Left renal cortex interstitium (tissue), 4 donors: ENCODE measurements at places on chromosomes 2 and 18. TPM values are rescaled to one million over a fixed set of nuclear protein-coding genes. Genes with fewer than 3 reads are reported as not detected.

CHRND gene
- polyA plus RNA-seq = 0.31 TPM

PTPRN gene
- polyA plus RNA-seq = 0.57 TPM

MLPH gene
- polyA plus RNA-seq = 3.3 TPM

- DNase-seq = no peak
These were observed 29.0 kb upstream of the DOK6 start for GRCh38 chr18:69371729-69372128.

DNA sequence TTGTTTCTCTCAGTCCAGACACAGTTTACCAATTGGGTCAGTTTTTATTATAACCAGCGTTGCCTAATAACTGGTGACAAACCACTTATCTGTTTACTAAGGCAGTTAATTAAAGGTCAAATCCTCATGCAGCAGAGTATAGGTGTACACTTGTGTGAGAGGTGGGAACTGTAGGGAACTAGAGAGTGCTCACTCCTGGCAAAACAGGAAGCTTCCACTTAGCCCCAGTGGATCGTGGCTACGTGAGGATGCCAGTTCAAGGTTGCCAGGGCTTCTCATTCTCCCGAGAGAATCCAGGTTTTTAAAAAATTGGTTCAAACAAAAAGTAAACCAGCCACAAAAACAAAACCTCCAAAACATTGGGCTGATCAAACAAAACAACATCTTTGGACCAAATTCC is 8.1 kb downstream of the CYBRD1 start:
- DNase-seq = no peak

- no peak for DNase-seq
These were observed 59.8 kb downstream of the LDAH start for GRCh38 chr2:20762945-20763683.

- DNase-seq = no peak
These were observed 23.8 kb upstream of the TMEM17 start for GRCh38 chr2:62529758-62530157.

GRCh38 chr2:196592911-196593881 is 46.3 kb upstream of the CCDC150 start:
- DNase-seq = peak; percentile 52

GRCh38 chr18:31610286-31611205 is 18.9 kb downstream of the TTR start:
- DNase-seq = peak; percentile 19

DNA sequence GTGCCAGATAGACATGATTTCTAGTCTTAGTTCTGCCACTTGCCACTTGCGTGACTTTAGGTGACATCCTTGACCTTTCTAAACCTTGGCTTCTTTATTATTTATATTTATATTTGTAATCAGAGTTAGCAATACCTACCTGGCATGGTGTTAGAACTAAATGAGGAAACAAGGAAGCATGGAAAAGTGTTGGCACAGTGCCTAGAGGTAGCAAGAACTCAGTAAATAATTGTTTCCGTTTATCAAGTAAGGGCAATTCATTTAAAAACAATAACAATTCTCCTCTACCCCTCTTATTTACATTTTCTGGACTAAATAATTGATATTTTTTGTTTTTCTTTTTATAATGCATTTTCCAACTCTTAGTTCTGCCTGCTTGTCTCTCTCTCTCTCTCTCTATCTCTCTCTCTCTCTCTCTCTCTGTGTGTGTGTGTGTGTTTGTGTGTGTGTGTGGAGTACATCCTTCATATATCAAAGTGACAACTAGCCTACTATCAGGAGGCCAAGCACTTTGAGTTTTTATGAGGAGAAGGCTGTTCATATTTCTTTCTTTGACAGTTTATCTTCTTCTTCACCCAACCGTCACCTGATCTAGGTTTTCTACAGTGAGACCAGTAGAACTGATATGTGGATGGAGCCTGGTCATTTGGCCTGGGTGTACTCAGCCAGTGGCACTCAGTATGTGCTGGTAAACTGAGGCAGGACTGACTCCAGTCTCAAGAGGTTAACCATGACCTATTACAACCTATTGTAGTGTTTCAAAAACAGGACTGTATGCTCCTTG is 134.5 kb downstream of the LRRTM1 start:
- no peak for DNase-seq
